ENCODE measurements at places on chromosomes 4 and X.

GRCh38 chrX:11105080-11105479, 6.1 kb upstream of the HCCS start:
- DNase-seq, result no peak

- peak; percentile 78 for DNase-seq
Measured at GRCh38 chrX:130339408-130340222, at the start of gene SLC25A14. TSS of gene SLC25A14 (plus strand) at chrX:130339919. CDS start at chrX:130340279, 360 bp downstream.

- DNase-seq, result no peak
Measured at GRCh38 chr4:167443841-167444240, 209.5 kb upstream of the SPOCK3 start.

DNA sequence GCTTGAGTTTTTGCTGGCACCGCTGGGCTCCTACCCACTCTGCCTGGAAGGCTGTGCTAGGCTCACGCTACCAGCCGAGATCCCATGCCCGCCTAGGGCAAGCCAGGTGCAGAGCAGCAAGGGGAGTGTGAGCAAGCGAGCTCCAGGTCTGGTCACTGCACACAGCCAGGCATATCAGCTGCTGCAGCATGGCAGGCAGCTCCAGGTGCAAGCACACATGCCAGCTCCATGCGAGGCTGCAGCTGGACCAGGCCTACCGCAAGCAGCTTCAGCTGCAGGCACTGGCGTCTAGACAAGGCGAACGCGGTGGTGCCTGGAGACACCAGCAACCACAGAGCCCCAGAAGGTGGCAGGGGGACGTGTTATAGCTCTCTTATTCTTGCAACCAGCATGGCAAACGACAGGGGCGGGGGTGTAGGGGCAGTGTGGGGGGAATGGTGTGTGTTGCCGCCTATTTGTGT, 614.7 kb upstream of the EPHA5 start:
- DNase-seq, result no peak

DNA sequence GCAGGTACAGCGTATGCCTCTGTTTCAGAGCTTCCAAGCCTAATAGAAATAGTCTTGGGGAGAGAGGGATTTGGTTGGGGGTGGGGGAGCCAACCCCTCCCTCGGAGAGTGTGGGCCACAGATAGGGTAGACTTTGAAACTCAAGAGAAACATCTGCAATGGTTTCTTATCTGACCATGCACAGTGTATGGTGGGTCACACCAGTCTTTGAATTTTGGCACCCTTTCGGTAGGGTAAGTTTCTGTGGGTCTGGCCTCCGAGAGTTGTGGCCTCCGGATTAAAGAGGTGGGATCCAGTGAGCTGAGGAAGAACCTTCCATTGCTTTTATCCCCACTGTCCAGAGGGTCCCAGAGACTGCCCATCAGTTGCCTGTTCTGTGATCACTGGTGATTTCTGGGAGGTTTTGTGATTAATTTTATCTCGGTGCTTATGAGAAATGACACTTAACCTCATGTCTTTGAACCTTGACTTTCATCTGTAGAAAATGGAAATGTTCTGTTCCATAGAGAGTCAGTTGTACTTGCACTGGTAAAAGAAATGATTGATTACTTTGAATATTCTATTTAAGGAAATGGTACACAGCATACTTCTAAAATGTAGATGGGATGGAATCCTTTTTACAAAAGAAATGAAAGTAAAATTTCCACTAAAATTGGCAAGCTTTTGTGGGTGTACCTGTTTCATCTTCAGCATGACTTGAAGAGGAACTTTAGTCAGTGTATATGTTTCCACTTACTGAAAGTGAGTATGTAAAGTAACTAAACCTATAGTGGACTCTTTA, 62.7 kb downstream of the TMEM131L start:
- DNase-seq, result no peak

GRCh38 chr4:121448231-121448630, 67.4 kb upstream of the QRFPR start:
- no peak for DNase-seq

Data from H9 (cell line).